ENCODE measurements at places on chromosomes 3 and 15.

DNA sequence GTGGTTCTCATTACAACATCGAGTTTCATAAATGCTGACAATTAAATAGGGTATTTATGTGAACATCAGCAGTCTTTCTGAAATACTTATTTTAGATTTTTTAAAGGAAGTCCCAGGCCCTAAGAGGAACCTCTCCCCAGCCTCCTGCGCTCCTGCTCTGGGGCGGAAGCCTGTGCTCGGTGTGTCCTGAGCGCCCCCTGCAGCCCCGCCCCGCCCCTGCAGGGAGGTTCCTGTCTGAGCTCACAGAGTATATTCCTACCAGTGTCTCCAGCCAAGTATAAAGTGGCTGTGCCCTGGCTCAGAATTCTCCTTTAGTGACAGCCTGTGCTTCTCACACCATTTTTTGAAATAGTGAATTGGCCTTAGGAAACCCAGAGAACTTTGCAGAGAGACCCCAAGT is 567.9 kb downstream of the GOLGA6L6 start:
- no peak for DNase-seq

DNA sequence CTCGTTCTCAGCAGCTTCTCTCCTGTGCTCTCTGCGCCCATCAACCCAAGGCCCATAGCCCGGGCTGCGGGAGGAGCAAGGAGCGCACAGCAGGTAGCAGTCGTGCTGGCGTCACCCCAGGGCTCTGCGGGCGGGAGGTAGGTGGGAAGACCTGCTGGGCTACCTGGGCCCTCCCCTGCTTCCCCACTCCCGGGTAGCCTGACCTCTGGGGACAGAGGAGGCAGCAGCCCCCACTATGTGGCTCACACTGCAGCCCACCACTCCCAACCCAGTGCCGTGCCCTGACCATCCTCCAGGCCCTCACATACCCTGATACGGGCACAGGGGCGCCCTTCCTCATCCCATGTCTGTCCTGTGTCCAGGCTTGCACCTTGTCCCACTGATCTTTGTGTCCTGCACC is 171.0 kb downstream of the NSMCE3 start:
- no peak for DNase-seq

DNA sequence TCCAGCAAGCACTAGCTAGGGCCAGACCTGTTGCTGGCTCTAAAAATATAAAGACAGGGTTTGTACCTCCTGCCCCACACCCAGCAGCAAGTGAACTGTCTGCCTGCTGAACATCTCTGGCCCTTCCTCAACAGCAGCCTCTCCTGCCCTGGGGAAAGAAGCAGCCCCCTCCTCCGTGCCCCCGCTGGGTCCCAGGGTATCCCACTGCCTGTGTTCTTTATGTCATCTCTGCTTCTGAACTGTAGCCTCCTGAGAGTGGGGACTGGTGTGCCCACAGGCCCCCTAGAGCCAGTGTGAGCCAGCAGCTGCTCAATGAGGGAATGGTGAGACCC is 54.5 kb downstream of the ACAD9 start:
- no peak for DNase-seq

DNA sequence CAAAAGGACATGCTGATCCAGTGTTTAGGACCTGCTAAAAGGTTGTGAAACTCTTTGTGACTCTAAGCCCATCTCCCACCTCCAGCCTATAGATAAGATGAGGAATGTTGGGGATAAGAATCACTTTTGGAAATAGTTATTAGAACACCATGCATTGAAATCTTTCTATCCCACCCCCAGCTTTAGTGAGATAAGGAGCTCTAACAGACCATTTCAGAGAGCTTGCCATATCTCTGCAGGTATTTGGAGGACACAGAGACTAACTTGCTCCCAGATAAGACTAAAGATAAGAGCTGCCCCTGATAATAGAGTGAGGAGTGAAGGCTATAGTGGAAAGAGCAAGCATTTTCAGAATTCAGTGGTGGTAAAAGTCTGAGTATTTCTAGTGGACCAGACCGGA is 53.1 kb upstream of the GNB4 start:
- no peak for DNase-seq

- DNase-seq = no peak
These were observed 38.9 kb downstream of the RBMS3 start for GRCh38 chr3:29319798-29320197.

DNA sequence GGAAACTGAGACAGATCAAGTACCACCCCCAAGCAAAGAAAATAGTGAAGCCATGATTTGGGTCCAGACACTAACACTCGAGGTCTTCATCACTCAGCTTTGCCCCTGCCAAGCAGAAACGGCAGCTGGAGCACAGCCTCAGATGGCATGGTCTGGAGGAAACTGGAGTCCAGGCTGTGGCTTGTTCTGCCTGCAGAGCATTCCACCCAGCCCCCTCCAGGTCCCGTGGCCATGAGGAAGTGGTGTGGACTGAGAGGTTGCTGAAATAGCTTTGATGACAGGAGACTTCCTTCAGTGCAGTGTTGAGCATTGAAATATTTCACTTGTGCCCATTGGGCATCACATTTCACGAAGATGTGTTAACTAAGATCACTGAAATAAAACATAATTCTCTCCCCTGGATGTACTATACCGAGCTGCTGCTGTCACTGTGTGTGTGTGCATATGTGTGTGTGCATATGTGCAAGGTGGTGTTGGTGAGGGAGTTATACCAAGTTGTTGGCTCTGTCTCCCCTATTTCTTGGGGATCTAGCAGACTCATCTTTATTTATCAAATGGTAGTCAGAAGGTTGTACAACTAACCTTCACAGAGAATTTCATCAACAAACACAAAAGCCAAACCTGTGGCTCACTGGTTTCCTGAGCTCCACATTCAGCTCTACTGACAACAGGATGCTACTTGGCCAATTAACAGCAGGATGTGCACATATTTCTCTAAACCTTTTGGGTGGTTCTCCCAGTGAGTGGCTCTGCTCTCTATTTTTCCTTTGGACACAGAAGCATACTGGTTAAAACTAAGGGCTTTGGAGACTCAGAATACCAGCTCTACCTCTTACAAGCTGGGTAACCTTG is 660.1 kb upstream of the CFAP20DC start:
- no peak for DNase-seq

GRCh38 chr3:9715764-9716437 is 12.3 kb downstream of the CPNE9 start:
- DNase-seq = no peak

- DNase-seq = no peak
These were observed 651.9 kb downstream of the RBMS3 start for GRCh38 chr3:29932696-29933325.

GRCh38 chr3:152865668-152866245 is 30.8 kb downstream of the P2RY1 start:
- DNase-seq = no peak

GRCh38 chr3:194475978-194476377 is 10.8 kb downstream of the ATP13A3 start:
- DNase-seq = no peak

DNA sequence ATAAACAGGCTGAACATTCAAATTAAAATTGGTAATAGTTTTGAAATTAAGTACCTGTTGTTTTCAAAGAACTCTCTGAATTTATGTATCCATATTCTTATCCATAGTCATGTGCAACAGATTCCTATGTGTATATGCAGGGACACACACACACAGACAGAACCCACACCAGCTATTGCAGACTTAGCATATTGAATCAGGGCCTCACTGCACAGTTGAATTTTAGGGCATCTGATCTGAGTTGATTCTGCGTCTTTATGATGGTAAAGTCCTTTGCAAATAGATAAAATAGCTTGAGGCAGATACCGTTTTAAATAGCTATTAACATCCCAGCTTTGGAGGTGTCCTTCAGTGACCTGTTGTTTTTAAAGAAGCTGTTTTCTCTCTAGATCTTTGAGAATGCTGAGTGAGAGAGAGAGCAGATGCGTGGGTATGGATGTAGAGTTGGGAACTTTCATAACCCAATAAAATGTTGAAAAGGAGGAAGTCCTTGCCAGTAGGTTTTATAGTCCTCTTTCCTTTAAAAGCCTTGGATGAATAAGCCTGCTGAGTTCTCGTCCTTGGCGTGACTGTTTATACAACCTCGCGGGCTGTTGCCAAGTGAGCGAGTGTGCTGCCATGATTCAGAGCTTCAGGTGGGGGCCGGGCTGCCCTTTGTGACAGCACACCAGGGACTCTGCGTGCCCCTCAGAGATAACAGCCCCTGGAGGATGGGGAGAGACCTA is 18.3 kb downstream of the MYZAP start:
- DNase-seq = no peak

GRCh38 chr15:89781055-89781454 is 4.9 kb downstream of the MESP2 start:
- no peak for DNase-seq

DNA sequence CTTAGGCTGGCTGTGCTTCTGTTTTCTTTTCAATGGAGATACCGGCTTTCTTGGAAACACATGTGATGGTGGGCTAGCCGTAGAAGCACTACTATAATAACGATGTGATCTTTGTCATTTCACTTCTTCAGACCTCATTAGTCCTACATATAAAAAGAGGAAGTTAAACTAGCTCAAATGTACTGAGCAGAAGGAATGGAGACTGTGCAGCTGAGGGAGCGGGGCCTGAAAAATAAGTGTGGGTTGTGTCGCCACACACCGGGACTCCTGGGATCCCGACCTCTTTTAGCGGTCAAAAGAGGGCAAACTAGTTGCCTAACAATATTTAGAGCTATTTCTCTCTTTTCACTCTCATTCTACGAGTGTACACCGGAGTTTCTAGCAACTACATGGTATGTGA is 1.0 kb upstream of the RNF7 start:
- DNase-seq = no peak

GRCh38 chr3:49745986-49746385 is 22.2 kb upstream of the GMPPB start:
- DNase-seq = no peak

DNA sequence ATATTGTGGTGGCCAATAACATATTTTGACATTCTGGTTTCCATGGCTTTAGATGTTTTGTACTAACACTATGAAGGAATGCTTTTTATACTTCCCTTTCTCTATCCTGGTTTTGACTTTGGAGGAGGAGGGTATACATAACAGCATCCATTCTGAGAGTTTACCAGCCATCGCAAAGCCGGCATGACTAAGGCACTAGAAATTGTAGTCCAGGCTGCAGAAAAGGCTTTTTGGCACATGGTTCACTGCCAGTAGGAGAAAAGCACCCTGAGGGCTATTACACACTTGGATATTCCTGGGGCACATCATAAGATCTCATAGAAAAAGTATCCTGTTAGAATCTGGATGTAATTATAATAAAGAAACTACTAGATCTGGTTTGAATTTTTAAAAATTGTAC is 101.8 kb downstream of the STT3B start:
- no peak for DNase-seq

- no peak for DNase-seq
These were observed 239.9 kb downstream of the CPNE4 start for GRCh38 chr3:131794766-131795388.

DNA sequence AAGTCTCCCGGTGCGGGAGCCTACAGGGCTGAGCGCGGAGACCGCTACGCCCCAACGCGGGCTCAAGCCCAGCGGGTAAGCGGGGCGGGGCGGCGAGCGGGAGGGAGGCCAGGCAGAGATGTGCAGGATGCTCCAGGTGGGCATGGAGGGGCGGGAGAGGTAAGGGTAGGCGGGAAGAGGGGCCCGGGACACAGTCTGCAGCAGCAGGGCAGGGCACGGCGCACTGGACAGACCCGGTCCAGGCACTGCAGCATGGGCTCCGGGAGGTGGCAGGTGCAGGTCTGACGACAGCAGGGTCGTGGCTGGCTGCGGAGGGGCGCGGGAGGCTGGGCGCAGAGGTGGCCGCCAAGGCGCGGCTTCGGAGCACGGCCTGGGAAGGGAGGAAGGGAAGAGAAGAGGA is 102.8 kb downstream of the GABRB3 start:
- no peak for DNase-seq

- DNase-seq = no peak
These were observed 43.5 kb downstream of the DIPK2A start for GRCh38 chr3:144015133-144015532.

DNA sequence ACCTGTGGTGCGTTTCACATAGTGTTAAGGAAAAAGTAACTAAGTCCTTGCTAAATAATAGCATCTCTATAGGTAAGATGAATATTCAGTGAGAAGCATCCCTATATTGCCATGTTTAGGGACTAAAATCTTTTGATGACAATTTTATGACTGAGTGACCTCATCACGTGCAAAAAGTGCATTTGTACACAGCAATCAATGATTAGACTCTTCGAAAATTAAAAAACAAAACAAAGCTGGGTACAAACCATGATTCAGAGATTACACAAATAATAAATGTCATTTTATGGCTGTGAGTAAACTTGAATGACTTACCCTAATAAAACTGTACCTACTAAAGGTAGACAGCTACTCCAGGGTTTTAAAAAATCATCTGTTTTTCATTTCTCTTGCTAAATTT is 505.3 kb downstream of the FOXP1 start:
- no peak for DNase-seq

- no peak for DNase-seq
These were observed 227.6 kb downstream of the NECTIN3 start for GRCh38 chr3:111299192-111299615.

DNA sequence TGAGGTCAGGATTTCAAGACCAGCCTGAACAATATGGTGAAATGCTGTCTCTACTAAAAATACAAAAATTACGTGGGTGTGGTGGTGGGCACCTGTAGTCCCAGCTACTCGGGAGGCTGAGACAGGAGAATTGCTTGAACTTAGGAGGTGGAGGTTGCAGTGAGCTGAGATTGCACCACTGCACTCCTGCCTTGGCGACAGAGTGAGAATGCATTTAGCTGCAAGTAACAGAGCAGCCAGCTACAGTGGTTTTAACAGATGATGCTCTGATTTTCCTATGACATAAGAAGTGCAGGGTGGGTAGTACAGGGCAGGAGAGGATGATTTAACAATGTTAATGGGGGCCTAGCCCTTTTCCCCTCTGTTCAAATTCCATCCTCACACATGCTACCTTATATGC is 267.9 kb downstream of the RPLP1 start:
- no peak for DNase-seq

DNA sequence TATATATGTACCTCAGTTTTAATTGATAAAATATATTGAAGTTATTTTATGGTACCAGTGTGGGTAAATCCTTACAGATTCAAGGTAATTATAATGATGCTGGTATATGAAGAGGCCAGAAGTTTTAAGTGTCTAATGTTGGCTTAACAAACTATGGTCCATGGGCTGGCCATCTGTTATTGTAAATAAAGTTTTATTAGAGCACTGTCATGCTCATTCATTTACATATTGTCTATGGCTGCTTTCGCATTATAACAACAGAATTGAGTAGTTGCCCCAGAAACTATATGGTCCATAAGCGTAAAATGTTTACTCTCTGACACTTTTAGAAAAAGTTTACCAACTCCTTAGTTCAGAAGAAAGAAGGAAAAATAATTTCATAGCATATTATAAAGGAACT is 67.9 kb downstream of the MEF2A start:
- DNase-seq = no peak

Data from stimulated activated CD4-positive, alpha-beta T cell treated with anti-CD3 and anti-CD28 coated beads, Interleukin-1b, Interleukin-23, amount 100 ng/mL, for 1 hour (primary cell).